ENCODE measurements at places on chromosomes 12 and 14.
A peak's percentile ranks its signal among the peaks of the same experiment; 100 is the strongest.

DNA sequence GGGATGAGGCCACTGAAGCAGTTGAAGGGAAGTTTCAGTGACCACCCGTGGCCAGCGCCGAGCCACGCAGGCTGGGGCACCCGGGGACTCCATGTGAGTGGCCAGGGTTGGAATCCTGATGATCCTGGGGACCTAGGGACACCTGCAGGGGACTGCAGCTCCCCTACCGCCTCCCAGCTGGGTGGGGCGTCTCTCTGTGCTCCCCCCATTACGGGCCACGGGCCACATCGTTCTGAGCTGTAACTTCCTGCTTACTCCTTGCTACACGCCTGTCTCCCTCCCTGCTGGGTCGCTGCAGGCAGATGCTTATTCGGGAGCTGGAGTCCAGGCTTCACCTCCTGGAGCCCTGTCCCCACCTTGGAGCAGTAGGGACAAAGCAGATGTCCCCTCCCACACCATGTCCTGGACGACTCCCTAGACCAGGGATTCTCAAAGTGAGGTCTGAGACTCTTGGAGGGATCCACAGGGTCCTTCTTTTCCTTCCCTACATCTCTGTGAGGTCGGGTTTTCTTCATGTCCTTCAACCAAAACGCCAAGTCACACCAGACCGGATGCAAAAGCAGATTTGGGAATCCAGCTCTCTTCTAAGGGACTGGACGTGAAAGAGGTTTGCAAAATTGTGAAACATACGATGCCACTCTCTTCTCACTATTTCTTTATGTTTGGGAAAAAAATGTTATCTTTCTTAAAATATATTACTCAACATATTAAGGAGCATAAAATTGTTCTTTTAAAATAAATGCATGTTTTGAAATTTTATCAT lies 85.9 kb upstream of the NCOR2 start:
- no peak for DNase-seq

- no peak for DNase-seq
These were observed 240.4 kb downstream of the PRKD1 start for GRCh38 chr14:29687071-29687765.

- DNase-seq, result no peak
These were observed 146.8 kb upstream of the DIO2 start for GRCh38 chr14:80358112-80358511.

GRCh38 chr12:130441771-130442760 lies 104.4 kb downstream of the PIWIL1 start:
- DNase-seq, result no peak

DNA sequence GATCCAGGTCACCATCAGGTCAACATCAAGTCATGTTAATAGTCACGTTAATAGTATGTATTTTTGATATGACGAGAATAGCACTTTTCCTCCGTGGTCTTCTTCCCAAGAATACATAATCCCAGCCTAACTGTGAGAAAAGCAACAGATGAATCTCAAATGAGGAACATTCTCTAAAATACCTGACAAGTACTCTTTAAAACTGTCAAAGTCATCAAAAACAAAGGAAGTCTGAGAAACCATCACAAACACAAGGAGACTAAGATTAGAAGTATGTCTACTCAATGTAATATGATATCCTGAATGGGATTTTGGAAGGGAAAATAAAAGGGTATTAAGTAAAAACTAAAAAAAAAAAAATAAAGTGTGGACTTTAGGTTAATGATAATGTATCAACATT lies 36.8 kb upstream of the GLIPR1 start:
- no peak for DNase-seq

DNA sequence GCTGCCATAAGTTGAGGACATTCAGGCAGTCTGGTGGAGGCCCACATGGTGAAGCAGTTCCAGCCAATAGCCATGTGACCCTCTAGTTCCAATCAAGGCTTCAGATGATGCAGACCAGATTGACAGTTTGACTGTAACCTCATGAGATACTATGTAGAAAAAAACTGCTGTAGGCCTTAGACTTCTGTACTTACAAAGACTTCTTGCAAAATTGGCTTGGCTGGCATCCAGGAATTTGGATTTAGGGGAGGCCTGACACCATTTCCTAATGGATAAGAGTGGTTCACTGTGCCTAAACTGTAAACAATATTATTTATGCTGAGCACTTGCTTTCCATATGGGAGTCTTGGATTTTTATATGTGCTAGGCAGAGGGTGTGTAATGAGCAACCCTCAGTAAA lies 76.4 kb downstream of the RGS6 start:
- no peak for DNase-seq

GRCh38 chr14:36097356-36097755 lies 79.2 kb downstream of the PTCSC3 start:
- DNase-seq, result no peak

GRCh38 chr12:132423251-132423819 lies 66.6 kb upstream of the FBRSL1 start:
- DNase-seq, result no peak

DNA sequence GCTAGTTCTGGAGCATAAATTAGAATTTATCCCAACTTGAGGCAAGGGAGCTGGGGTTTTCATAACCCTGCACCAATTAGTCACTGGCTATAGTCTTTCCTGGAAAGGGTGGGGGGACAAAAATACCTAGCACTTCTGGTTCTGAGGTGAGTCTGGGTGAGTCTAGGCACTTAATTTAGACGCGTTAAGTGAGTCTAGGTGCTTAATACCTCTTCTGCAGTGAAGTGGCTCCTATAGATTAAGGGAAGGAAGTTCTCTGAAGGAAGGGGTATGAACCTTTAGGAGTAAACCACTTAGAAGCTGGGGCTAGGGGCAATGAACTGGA lies 251.7 kb downstream of the EFCAB11 start:
- DNase-seq, result no peak

DNA sequence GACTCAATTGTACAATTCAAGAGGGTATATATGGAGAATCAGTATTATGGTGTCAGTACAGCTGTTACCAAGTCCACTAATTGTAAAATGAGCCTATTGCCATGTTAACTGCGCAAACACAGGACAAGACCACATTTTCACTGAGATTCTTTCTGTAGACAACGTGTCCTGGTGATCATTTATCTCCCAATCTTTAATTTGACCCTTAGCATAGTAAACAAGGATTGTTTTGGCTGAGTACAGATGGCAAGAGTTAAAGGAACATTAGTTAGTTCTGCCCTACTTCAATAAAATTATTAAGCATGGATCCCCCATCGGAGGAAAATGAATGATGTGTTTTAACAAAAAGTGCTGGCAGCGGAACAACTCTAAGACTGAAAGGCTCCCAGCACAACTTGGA lies 36.1 kb downstream of the SLC15A5 start:
- DNase-seq, result no peak

- no peak for DNase-seq
These were observed 802 bp downstream of the SUSD6 start for GRCh38 chr14:69612014-69612782.

DNA sequence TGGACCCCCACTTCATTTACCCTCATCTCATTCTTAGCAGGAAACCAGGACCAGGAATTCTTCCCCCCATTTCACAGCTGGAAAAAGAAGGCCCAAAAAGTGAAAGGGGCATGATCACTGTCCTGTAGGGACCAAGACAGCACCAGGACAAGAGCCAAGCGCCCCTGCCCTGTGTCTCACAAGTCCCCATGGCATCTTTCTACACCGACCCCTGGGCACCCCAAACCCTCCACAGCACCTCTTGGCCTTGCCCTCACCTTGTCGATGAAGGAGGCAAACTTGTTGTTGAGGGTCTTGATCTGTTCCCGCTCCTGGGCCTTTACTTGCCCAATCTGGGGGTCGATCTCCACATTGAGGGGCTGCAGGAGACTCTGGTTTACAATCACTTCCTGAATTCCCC lies 710 bp downstream of the KRT76 start:
- no peak for DNase-seq

- DNase-seq, result no peak
These were observed 133.6 kb downstream of the ZFP36L1 start for GRCh38 chr14:68658943-68659931.

- DNase-seq, result no peak
These were observed 27.8 kb downstream of the MUCL1 start for GRCh38 chr12:54882079-54882478.

- no peak for DNase-seq
These were observed 2.3 kb downstream of the ANKRD9 start for GRCh38 chr14:102507081-102507856.

- DNase-seq, result no peak
These were observed 69.8 kb downstream of the BHLHE41 start for GRCh38 chr12:26055087-26055486.

GRCh38 chr12:11672256-11673191 lies 23.1 kb downstream of the ETV6 start:
- no peak for DNase-seq

DNA sequence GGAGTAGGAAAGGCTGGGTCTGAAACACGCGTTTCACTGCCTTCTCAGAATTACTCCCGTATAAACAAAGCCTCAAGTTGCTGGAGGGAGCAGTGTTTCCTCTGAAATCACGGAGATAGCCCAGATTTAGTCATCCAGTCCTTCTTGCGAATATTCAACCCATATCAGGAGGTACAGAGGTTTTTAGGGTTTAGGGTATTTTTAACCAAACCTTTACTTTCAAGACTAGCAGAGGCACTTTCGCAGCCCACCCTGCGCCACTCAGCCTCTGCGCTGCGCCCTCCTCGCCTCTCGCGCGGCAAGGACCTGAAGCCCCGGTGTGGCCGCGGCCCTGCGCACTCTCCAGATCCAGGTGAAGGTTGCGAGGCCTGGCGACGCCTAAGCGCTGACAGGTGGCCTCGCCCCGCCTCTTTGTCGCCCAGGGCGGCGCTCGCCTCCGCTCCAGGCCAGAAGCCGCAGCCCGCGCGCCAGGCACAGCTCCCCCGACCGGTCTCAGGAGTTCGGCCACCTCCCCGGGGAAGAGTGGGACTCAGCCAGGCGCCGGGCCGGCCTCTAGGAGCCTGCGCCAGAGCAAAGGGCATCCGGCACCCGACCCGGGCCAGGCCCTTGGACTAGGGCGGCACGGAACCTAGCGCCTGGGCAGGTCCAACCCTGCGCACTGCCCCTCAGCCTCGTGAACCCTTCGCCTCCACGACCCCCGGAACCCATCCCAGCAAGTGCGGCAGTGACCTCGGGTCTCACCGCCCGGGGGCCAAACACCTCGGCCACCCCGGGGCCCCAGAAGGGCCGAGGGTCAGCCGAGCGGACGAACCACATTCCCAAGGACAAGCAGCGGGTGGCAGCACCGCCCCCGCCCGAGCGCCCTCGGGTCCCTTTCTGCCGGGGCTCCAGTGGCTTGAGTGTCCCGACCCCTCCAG lies 1.8 kb upstream of the SAMD4A start:
- DNase-seq, result peak; percentile 67

DNA sequence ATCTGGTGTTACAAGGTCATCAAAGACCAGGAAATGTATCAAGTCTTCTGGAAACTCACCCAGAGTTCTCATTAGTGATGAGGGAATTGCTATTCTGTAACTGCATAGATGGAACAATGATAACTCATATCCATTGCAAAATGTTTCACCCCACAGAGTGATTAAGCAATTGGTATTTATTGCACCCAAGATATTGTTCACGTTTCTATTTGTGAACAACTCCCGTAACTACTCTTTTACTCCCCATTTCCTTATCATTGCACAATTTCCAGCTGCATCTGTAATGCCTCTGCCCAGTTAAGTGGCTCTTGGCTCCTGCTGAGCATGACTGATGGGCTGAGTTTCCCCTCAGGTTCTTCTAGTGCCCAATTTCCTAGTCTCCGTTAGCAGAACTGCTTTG lies 108.7 kb upstream of the PRICKLE1 start:
- DNase-seq, result no peak

DNA sequence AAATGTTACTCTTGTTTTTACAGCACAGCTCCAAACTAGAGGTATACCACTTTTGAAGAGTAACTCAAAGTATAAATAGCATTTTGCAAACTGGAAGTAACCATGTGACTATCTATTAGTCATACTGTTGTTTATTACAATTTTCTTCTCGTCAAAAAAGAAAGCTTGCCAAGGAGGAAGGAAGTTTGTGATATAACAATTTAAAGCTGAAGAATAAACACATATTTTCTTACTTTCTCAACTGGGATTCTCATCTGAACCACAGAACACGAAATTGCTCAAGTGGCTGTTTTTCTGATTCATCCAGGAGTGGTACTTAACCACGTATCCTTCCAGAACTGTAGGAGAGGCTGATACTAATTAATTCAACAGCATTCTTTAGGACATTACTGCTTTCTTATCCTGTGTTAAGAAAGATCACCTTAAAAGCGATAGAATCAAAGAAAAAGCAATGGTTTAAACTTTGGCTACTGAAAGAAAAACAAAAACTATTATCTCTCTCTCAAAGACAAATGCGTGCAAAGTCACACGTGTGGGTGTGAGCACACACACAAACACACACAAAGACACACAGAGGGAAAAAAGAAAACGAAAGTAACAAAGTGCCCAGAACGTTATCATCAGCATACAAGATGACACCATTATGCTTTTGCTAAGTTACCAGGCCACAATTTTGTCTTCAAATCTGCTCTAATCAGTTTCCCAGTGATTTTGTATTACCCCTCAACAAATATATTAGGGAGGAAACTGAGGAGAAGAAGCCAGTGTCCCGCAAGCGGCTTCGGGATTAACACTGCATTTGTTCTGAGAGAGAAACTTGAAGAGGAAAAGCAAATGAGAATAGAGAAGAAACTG lies at the start of gene CLEC2B:
TSS of gene CLEC2B (minus strand) at position 48 of the 855 bp plus-strand sequence.
- peak; percentile 53 for DNase-seq

DNA sequence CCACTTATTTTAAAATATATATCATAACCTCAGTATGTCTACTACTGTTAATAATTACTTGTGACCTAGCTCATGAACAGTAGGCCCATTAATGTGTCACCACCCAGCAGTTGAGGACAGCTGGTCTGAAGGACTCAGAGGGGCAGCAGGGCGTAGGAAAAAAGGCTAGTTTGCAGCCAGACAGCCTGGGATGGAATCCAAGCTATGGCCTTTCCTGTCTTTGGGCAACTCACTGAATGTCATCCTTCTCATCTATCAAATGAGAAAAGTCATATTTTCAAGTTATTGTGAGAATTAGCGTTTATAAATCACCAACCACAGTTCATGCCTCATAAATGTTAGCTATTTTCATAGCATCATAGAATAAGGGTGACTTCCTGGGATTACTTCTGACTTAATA lies 12.3 kb downstream of the DENND5B start:
- DNase-seq, result peak; percentile 61

GRCh38 chr12:131829356-131829747 lies 1.2 kb downstream of the MMP17 start:
- DNase-seq, result no peak

GRCh38 chr14:105218611-105219010 lies 29.7 kb upstream of the BTBD6 start:
- no peak for DNase-seq

GRCh38 chr14:35406506-35407305 lies 2.2 kb upstream of the NFKBIA start:
- DNase-seq, result peak; percentile 74

GRCh38 chr12:128138125-128138524 lies 128.8 kb upstream of the TMEM132C start:
- DNase-seq, result peak; percentile 21

- no peak for DNase-seq
These were observed 106.6 kb downstream of the NCOR2 start for GRCh38 chr12:124460771-124461170.

All from fibroblast of skin of scalp (primary cell).